ENCODE measurements at places on chromosomes 4 and X.

DNA sequence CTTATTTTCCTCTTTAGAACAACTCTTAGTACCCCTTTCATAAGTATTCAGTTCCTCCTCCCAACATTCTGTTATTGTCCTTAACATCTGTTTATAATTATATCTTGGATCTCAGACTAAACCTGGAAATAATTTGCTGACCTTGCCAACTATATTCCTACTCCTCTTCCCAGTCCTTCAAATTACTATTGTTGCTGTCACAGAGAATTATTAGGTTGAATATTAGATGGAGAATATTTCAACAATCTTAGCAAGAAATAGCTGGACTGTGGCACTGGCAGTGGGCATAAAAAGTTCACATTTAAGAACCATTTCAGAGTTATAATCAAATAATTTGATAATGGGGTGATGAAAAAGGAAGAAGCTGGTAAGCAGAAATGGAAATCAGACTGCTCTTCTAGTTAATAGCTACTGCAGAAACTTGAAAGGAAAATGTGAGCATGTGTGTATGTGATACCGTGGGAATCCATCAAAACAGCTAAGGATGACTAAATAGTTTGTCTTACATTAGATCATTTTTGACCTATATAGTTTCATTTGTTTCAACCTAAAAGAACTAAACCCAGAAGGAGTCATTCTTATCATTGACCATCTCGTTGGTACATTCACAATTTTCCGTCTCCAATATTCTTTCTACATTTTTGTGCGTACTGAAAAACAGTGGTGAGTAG lies 43.3 kb upstream of the PRDM8 start:
- no peak for DNase-seq

DNA sequence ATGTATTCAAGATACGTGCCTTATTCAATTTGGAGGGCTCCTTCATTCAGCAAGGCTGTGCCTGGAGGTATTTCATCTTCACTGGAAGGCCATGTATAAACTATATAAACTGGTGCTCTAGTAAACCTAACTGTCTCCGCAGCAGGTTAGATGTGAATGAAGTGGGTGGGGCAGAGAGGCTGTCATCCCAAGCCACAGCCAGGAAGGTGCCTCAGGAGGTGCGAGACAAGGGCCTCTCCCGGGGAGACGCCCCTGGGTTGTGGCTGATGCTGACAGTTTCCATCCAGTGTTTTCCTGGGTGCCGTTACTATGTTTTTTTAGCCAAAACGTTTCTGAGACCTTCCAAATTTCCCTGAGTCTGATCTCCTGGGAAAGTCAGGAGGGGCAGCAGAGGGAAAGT lies 221.5 kb upstream of the RPL34 start:
- no peak for DNase-seq

- no peak for DNase-seq
Observed at GRCh38 chr4:169668069-169668721, 47.8 kb downstream of the CLCN3 start.

GRCh38 chrX:67610282-67610681 lies 66.5 kb downstream of the AR start:
- DNase-seq = no peak

DNA sequence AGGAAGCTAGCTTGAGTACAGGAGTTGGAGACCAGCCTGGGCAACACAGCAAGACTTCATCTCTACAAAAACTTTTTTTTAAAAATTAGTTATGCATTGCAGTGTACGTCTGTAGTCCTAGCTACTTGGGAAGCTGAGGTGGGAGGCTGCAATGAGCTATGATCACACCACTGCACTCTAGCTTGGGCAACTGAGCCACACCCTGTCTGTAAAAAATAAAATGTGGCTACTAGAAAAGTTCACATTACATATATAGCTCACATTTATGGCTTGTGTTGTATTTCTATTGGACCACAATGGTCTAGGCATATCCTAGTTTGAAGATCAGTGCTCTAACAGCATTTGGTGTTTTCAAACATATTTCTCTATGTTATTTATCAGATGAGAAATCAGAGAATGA lies 11.8 kb upstream of the CPEB2 start:
- no peak for DNase-seq

DNA sequence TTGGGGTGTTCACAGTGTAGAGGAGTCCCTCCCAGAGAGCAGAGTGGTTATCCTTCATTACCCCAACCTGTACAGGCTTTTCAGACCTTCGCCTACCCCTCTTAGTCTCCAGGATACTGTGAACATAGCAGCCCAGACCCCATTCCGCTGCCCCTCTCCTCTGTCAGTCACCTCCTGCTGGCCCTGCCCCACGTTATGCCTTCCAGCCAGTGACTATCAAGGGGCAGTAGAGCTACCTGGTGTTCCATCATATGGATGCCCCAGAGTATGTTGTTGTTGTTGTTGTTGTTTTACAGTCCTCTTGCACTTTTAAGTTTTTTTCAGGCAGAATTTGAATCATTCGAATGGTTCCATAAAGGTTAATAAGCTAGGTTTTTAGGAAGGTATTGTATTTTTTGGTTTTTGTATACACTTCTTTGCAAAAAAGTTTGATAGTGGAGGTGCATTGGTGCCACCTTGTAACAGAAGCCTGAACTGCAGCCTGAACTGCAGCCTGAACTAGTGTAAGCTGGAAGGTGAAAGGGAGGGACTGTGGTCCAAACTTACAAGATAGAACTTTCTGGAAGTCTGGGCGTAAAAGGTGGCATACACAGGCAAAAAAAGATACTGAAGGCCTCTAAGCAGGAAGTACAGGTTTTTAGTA lies 101.4 kb upstream of the RAB40AL start:
- no peak for DNase-seq
